CD4-positive, alpha-beta memory T cell (primary cell): ENCODE measurements at places on chromosomes 11 and 22. TPM values are rescaled to one million over a fixed set of nuclear protein-coding genes. Genes with fewer than 3 reads are reported as not detected.

Gene GAL
- polyA plus RNA-seq = not detected

DNA sequence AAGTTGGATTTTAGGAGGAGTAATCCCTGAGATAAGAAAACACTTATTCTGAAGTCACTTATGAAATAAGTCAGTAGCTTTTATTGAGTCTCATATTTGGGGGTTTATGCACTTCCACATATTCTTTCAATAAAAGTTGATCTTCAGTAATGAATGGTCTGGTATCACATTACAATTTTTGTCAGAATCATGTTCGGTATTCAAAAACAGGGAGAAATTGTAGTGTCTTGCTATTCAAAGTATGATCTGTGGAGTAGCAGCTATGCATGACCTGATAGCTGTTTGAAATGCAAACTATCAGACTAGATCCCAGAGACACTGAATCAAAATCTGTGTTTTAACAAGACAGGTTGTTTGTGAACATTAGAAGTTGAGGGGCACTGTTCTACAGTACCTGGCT is 857.6 kb downstream of the METTL15 start:
- DNase-seq = no peak

DNA sequence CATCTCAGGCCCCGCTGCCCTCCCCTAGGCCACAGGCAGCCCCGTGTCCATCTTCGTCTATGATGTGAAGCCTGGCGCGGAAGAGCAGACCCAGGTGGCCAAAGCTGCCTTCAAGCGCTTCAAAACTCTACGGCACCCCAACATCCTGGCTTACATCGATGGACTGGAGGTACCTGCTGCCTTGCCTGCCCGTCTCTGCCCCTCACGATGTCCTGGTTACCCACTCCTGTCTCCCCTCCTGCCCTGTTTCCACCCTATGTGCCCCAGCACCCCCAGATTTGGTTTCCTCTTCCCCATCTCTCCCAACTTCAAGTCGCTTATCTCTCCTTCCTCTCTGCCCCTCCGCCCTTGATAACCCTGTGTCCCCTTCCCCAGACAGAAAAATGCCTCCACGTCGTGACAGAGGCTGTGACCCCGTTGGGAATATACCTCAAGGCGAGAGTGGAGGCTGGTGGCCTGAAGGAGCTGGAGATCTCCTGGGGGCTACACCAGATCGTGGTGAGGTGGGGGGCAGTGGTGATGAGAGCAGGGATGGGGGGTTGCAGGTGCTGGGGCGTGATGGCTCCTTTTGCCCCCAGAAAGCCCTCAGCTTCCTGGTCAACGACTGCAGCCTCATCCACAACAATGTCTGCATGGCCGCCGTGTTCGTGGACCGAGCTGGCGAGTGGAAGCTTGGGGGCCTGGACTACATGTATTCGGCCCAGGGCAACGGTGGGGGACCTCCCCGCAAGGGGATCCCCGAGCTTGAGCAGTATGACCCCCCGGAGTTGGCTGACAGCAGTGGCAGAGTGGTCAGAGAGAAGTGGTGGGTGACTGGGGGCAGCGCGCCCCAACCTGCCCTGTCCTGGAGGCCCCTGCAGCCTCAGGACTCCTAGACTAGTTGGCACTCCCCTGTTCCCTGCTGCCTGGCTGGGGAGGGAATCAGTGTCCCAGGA is 930 bp downstream of the SCYL1 start:
- DNase-seq = peak; percentile 30

Gene SYT13
- not detected for polyA plus RNA-seq

Gene CABP4
- polyA plus RNA-seq = 0.27 TPM

Gene CNTN5
- not detected for polyA plus RNA-seq

- DNase-seq = no peak
Observed at GRCh38 chr11:2561696-2562581, 117.1 kb downstream of the KCNQ1 start.

Gene OR5A1
- polyA plus RNA-seq = not detected

DNA sequence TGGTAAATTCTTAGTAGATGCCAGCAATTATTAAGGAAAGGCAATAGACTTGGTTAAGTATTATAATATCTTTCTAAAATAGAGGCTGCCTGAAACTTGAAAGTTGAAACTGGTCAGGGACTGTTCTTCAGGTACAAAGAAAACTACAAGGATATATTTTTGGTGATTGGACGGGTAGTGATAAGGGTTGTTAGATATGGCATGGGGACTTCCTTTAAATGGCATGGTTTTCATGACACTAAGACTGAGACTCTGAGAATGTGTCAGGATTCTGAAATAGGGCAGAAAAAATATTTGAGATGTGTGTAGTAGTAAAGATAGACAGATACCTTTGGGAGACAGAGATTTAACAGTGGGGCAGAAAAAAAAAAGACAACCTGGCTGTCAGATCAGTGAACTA is 108.4 kb upstream of the SLC5A12 start:
- DNase-seq = no peak

DNA sequence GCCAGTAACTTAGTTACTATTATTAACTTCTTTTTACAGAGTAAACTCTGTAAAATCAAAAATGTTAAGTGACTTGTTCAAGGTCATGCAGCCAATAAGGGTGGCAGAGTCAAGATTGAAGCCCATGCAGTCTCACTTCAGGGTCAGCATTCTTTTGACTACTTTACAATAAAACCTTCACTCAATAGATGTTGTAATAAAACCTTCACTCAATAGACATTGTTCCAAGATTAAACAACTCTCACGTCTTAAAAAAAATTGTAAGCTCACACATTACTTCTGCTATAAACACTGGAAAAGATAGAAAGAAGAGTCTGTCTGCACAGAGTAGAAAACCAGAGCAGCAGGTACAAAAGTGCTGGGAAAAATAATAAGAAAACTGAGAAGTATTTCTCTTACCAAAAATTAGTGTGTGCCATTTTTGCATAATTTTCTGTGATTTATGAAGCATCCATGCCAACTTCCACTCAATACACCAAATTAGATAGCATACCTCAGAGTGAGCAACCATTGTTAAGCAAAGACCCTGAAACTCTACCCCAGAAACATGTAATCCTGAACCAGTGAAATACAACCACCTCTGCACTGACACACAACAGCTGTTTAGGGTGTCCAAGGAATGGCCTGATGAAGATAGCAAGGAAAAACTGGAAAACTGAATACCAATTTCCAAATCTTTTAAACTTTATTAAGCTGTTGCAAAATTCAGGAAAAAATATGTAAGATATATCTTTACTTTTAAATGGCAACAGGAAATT is 4.9 kb upstream of the SOX6 start:
- DNase-seq = no peak

DNA sequence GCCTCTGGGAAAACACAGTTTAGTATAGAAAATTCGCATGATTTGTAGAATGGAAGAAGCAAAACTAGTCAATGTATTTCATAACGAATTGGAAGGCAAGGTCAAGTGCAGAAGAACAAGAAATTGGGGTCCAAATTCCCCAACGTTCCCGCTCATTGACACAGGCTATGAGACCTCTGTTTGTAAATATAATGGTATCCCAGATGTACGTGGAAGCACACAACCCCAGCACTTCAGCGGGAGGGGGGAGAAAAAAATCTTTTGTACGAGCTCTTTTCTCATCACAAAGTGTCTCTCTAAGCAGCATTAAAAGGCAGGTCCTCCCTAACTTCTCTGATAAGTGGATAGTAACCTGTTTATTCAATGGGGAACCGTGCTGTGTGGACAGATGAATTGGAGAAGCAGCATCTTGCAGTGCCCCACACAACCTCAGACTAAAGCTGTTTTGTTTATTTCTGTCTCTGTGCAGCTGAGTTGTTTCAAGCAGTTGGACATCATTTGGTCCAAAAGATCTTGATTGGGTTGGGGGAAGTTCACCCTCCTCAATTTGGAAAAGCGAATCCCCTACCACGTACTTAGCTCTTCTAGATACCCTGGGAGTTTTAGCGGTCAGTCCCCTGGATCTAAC is 1.1 kb upstream of the GAB2 start:
- DNase-seq = no peak

DNA sequence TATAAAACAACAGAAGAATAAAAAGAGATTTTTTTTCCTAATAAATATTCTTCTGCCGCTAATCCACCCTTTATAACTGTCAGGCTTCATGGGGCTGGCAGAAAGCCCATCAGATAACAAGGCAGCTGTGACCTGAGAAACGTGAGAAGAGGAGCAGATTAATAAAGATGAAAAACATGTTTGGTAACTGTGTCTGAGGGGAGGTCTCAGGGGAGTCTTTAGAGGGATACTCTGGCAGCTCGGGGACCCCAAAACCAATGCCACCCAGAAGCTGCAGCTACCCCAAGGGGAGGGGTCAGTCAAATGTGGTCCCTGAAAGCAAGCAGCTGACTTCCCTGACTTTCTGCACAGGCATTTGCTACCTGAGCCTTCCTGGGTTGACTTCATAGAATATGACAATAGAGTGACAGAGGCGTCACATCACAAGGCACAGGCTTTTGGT is 48.4 kb upstream of the POU2AF1 start:
- no peak for DNase-seq

DNA sequence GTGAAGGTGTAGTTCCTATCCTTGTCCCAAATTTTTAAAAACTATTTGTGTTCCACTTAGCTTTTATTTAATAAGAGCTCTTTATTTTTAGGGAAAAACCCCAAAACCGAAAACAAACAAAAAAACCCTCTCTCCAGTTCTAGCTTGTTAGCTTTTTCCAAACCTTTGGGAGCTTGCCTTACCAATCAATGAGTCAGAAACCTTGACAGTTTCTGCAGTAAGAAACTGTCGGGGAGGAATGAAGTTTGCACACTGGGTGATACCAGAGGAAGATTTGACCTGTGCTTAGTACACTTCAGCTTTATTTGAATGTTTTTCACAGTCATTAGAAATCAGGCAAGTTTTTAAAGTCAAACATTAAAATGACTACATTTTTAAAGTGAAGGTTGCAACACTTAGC is 105.0 kb downstream of the FAT3 start:
- DNase-seq = no peak

Gene LAYN
- not detected for polyA plus RNA-seq

DNA sequence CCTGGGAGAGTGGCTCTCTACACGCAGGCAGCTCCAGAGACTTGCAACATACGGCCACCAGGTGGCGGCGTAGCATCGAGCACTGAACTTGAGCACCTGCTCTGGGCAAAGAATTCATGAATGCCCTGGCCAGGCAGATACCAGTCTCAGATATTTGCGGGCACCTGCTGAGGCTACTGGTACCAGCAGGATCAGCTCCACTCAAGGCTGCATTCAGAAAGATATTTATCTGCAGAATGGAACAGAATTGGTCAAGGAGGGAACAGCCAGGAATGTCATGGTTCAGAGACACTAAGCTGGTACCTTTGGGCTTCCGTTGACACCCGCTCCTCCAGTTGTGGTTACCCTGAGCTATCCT is 10.8 kb upstream of the CCDC86 start:
- peak; percentile 74 for DNase-seq
